ENCODE measurements at places on chromosomes 5 and 9.
A peak's percentile ranks its signal among the peaks of the same experiment; 100 is the strongest.

- no peak for DNase-seq
These were observed 5.8 kb upstream of the PPARGC1B start for GRCh38 chr5:149724130-149724840.

GRCh38 chr9:93365427-93366118 lies 85.9 kb upstream of the FAM120A start:
- DNase-seq, result no peak

DNA sequence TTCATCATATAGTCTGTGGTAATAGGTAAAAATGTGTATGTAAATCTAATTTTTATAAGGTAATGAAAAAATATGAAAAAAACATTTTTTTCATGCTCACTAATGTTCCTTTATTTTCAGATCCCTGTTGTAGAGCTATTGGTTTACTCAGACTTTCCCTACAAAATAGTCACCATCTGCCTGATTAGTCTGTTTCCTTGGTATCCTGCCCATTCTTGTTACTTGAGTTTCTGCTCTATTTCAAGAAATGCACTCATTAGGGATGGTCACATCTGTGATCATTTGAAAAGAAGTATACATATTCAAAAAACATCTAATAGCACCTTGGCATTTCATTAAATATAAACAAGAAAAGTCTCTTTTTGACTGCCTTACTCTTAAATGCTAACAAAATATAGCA lies 21.6 kb upstream of the RASA1 start:
- DNase-seq, result no peak

DNA sequence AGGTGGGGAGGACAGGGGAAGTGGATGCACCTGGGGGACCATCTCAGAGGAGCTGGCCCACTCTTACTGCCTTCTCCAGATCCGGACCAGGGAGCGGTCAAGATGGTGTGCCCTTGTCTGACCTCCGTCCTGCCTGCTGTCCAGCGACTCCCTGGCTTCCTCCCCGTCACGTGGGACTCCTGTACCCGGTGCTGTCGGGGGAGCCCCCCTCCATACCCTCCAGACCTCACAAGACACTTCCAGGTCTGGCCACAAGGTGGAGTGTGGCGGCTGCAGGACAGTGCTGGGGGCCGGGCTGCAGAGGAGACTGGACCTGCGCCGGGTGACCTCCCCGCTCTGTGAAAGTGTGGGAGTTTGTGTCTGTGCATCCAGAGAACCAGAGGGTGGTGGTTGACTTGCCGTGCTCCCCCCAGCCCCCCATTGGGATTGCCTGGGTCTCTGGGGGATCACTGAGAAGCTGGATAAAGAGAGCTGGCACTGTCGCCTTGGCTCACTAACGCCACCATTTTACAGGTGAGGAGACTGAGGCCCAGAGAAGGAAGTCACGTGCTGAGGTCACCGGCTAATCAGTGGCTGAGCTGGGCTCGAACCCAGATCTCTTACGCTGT lies 1.9 kb upstream of the CRB2 start:
- DNase-seq, result peak; percentile 40

DNA sequence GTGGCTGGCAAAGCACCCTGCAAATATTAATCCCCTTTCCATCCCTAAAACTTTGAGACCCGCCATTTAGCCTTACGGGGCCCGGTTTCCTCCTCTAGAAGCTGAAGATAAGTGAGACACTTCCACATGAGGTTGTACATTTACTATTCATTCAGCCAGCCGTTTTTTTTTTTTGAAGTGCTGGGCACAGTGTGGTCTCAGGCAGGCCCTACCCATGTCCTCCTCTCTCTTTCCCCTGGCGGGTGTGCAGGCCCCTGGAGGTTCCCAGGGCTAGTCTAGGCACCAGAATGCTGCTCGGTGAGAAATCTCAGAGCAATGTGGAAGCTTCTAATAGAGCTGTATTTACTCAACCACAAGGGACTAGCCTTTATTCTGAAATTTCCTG lies 107.4 kb upstream of the LARP1 start:
- no peak for DNase-seq

DNA sequence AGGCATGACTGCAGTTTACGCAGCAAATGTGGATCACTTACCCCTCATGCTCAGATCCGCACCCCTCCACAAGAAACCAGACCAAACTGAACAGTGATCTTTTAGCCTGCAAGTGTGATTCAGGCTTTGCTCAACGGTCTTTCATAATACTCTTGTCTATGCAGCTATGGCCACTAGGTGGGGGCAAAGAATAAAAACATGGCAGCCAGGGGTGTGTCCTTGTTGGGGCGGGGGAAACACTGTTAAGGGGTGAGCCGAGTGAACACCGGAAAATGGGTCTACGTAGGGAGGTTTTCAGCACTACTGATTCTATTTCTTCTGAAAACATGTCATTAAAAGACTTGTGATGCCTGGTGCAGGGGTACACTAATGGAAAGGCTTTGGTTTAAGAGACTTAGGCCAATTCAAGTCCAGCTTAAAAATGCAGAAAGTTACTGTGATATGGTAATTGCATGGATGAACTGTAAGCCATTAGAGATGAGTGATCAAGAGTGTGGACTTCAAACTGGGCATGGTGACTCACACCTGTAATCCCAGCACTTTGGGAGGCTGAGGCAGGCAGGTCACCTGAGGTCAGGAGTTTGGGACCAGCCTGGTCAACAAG lies 49.9 kb upstream of the GPR151 start:
- no peak for DNase-seq

DNA sequence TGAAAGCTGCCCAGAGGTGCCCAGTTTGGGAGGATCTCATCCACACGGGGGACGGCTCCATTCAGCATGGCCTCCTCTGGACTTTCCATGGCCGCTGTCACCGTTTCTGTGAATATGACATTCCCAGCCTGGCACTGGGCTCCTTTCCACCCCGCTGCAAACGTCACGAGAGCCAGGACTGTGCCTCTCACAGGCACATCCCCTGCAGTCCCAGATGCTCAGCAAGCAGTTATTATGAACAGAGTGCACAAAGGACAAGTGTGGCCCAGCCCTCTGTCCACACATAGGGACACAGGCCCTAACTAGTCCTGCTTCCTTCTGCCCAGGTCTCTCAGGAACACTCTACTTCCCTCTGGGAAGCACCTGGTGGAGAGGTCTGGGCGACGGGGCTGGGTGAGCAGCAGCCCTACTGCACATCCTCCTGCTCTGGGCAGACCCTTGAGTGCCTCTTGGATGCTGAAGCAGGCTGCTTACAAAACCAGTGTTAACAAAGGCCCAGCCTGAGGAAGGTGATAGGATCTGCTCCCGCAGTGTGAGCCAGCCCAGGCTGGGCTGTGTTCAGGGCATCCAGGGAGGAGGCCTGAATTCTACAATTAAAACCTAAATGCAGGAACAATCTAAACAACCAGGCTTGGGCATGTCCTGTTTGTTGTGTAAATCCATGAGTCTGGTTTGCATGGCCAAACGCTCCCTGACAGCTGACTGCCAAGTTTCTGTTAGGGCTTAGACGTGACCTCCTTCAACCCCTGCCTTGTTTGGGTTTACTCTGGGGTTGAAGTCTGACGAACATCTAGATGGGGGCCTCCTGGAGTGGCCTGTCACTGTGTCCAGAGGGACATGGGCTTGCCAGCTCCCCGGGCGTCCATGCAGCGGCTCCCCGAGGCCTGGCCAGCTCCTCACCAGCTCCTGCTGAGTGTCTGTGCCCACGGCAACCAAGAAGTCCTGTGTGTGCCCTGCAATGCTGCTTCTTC lies 269.8 kb downstream of the GADD45G start:
- DNase-seq, result peak; percentile 59

DNA sequence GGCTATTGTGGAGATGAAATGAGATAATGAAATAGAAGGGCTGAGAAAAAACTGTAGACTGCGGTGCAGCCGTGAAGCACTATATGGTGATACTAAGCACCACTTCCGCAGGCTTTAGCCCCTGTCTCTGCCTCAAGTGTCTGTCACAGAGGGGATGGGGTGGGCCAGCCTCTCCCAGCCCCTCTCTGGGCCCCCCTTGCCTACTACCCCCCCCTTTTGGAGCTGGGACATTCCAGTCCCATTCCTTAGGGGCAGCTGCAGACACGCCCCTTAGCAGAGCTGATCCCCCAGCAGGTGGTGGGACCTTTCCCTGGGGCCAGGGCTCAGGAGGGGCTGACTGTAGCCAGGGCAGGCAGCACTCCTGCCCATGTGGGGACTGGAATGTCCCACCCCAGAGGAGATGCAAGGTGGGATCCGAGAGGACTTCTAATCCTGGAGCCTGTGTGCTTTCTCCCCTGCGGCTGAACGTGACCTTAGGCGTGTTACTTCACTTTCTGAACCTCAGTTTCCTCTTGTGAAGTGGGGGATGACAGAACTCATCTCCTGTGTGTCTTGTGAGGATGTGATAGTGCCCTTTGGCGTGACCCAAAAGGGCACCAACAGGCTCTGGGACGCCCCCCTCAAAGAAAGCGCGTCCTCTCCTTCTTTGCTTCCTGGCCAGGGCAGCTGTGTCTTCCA lies 1.9 kb downstream of the N4BP3 start:
- DNase-seq, result no peak

Measured in prostate gland (tissue), 2 donors.